ENCODE measurements at places on chromosomes 2 and 18.
A peak's percentile ranks its signal among the peaks of the same experiment; 100 is the strongest.

GRCh38 chr2:160820691-160821090, 327.1 kb upstream of the RBMS1 start:
- no peak for DNase-seq

- DNase-seq, result no peak
Measured at GRCh38 chr2:200174433-200175216, 131.9 kb upstream of the SPATS2L start.

DNA sequence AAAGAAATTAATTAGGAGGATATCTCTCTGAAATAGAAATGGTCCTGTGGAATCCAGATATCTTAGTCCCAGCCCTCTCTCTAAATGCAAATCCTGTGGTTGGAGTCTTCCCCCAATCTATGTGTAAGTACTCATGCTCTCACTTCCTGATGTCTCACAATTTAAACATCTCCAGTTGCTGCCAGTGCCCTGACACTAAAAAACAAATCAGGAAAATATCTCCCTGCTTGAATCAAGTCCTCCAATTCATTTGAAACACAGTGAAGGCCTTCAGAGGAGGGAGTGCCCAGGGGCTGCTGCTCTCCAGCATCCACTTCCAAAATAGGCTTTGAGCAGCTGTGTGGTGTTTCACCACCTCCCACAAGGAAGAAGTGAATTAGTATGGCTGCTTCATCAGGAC, 413.8 kb downstream of the RAD51AP2 start:
- no peak for DNase-seq

DNA sequence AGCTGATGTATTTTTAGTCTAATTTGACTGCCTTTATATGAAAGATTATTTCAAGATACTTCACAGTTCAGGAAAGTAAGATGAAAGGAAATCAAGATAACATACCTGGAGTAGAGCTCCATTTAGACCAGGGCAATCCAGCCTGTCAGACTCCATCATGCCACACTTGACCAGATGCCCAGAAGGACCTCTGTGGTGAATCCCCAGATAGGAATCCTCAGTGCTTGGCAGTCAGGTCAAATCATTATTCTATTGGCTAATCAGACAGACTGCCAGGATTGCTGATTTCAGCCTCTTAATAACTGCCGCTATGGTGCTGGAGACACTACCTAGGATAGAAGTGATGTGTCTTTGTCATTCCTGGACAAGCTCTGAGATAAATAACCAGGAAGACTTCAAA, 404.2 kb downstream of the STK39 start:
- no peak for DNase-seq

DNA sequence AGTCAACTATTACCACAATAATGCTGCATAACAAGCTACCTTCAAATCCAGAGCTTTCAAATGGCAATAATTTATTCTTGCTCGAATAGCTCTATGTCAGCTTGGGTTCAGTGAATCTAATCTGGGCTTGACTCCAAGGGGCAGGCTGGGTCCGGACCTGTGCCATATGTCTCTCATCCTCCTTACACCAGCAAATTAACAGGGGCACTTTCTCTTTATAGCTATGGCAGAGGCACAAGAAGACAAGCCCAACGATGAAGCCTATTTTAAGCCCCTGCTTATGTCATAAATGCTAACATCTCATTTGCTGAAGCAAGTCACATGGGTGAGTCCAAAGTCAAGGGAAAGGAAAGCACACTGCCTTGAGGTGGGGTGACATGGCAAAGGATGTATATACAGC, 13.3 kb upstream of the ZNF521 start:
- no peak for DNase-seq

- DNase-seq, result no peak
Measured at GRCh38 chr2:67858886-67859285, 203.9 kb downstream of the C1D start.

- no peak for DNase-seq
Measured at GRCh38 chr2:179141206-179141605, 91.3 kb upstream of the CCDC141 start.

DNA sequence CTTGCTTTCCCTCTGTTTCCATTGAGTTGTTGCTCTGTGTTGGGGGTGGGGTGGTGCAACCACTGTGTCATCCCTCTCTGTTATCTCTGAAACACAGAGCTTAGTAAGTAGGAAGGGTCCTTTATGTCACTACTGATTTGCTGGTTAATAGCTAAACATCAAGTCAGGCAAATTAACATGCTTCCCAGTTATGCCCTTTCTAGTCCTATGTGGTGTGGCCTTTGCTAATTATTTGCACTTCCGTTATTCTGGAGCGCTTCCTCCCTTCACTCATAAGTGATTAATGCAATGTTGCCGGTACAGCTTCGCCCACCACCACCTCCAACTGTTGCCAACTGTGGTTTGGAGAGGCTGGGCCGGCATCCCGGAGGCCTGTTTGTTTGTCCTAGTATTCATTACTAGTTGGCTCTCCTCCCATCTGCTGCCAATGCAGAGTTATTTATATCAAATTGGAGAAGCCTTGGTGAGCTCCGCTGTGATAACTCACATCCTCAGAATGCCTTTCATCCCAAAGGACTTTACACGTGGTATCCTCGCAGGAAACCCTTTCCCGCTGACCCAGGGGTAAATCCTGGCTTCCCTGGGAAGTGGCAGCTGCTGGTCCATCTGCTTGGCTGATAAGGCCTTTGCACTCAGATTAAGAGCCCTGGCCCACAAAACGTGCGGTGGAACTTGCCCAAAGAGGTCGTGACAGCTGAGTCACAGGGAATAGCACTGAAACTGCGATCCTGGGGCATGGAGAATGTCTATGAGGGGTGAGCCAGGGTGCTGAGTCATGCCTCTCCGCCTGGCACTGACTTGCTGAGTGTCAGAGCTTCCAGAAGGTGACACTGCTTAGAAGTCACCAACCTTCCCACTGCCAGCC, 72.0 kb upstream of the ZCCHC2 start:
- peak; percentile 28 for DNase-seq

DNA sequence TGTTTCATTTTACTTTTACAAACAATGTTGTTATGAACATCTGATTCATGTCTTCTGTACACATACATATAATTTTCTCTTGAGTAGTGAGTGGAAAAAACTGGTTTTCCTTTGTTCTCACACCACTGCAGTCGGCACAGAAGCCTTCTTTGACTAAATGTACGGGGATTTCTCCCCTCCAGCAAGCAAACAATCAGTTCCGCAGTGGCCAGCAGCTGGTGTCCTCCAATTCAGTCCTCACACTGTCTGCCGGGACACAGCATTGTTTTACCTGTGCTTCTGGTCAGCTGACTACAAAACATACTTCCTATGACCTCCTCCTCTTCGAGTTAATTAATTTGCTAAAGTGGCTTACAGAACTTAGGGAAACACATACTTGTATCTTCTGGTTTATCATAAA, 202.8 kb downstream of the WDR7 start:
- DNase-seq, result no peak

- DNase-seq, result no peak
Measured at GRCh38 chr18:10770264-10770663, 244.4 kb downstream of the NAPG start.

- peak; percentile 73 for DNase-seq
Measured at GRCh38 chr2:65430603-65431420, 1.6 kb downstream of the SPRED2 start.

DNA sequence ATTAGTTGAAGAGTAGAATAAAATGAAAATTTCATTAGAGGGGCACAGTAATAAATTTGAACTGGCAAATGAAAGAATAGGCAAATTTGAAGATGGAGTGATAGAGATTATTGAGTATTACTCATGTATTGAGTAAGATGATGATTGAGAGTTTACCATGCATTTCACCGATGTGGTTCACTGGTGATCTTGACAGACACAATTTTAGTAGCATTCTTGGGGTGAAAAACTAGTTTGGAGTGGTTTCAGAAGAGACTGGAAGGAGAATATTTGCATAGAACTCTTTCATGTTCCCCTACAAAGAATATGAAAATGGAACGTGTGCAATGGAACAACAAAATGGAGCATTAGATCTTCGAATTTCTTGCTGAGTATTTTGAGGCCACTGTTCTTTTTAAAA, 121.4 kb downstream of the ASXL3 start:
- no peak for DNase-seq

- no peak for DNase-seq
Measured at GRCh38 chr2:197873293-197873701, 68.9 kb downstream of the PLCL1 start.

- no peak for DNase-seq
Measured at GRCh38 chr2:212970132-212970531, 181.3 kb downstream of the IKZF2 start.

DNA sequence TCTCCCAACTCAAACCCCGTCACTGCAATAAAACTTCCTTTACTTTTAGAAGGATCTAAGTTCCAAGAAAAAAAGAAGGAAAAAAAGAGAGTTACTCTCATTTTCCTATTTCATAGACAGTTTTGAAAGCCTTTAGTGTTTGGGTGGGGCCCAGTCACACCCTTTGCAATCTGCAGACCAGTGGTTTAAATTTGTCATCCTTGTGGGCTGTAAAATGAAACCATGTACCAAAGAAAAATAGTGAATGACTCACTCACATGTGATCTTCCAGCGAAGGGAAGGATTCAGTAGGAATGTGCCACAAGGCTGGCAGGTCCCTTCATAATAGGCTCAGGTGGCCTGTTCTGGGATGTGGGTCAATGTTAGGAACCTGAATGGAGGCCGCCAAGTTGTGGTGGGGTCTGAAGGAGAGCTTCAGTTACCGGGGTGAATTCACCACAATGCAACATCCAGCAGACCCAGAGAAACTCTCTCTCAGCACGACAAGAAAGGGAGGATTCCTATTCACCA, 28.3 kb downstream of the ANXA4 start:
- DNase-seq, result no peak

GRCh38 chr2:86079981-86080911, 25.4 kb downstream of the POLR1A start:
- no peak for DNase-seq

DNA sequence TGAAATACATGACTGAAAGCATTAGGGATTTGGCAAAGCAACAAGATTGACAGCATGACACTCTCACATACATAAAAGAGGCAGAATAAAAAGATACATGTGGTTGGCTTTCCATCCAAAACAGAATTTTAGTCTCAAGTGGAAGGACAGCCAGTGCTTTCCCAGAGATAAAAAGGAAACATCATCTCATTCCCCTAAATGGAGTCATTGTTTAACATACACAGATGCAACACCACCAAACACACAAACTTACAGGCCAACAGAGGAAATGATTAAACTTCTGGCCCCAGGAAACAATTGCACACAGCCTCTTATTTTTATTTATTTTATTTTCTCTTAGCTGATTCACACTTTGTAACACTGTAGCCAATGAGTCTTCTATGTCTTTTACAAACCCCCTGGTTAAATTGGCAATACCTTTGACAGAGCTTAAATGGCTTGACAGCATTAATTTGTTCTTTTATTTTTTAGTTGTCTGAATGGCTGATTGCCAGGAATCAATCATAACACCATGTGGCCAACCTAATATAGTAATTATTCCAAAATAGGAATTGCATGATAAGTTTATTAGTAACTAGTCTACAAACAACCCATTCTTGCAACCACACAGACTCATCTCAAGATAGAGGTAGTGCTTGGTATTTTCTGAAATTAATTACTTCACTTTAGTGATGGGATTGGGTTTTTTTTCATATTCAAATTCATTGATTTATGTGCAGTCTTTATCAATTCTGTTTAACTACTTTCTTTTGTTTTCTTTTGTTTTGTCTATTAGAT, 190.5 kb downstream of the RND3 start:
- DNase-seq, result no peak

GRCh38 chr2:104539649-104540048, 314.3 kb upstream of the POU3F3 start:
- peak; percentile 79 for DNase-seq

DNA sequence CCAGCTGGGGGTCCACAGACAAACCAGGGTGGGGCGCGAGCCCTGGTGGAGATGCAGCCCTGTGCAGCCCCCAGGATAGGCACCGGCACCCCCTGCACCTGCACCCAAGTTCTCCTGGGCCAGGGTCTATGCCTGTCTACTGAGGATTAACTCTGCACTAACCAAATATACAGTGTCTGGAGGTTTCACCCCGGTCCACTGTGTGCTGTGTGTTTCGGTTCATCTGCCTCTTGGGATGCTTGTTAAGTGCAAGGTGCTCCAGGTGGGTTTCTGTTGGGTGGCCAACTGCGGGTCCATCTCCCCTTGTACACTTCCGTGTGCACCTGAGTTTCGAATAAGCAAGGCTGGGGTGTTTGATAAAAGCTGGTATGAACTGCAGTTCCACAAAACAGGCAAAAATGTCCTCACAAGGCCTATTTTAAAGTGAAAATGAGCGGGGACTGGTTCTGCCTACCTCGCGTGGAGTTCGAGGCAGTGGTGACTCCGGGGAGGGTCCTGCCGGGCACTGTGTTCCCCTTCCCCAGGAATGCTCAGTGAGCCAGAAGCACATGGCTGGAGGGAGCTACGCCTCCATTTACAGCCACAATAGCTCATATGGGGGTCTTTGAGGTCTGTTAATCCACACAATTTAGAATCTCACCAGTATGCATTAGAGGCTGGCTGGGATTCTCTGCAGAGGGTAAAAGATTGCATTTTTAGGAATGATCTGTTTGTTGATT, 70.7 kb downstream of the EDAR start:
- no peak for DNase-seq

GRCh38 chr2:97905294-97905693, 90.5 kb downstream of the TMEM131 start:
- DNase-seq, result no peak

DNA sequence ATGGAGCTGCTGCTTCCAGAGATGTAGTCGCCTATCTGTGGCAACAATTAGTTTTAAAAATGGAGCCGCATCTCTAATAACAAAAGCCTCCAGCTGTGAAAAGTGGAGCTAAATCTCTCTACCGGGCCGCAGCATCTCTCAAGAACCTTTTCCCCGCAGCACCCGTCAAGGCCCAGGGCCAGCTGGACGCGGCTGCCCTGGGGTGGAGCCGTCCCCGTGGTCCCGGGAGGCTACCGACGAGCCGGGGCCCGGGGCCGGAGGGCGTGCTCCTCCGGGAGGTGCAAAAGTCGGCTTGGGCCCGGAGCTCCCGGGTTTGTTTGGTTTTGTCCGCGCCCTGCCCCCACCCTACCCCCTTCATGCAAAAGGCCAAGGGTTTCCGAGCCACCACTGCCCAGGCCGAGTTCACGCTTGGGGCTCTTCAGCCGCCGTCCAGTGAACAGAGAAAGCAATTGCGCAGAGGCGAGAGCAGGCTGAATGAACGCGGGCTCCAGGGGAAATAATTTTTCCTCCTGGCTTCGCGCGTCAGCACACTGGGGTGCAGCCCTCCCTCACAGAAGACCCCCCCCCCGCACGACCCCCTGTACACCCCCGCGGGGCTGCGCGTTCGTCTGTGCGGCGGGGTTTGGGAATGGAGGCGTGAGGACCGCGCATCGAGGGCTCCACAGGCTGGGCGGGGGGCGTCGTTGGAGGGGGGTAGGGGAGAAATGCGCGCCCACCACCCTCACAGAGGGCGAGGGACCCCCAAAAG, 557 bp upstream of the GREB1L start:
- no peak for DNase-seq

GRCh38 chr2:647691-648231, 29.4 kb downstream of the TMEM18 start:
- DNase-seq, result no peak

- DNase-seq, result no peak
Measured at GRCh38 chr2:227932403-227932802, 61.0 kb downstream of the DAW1 start.

- no peak for DNase-seq
Measured at GRCh38 chr2:169119851-169120250, 50.5 kb downstream of the DHRS9 start.
